ENCODE measurements at places on chromosomes 6 and 20.

DNA sequence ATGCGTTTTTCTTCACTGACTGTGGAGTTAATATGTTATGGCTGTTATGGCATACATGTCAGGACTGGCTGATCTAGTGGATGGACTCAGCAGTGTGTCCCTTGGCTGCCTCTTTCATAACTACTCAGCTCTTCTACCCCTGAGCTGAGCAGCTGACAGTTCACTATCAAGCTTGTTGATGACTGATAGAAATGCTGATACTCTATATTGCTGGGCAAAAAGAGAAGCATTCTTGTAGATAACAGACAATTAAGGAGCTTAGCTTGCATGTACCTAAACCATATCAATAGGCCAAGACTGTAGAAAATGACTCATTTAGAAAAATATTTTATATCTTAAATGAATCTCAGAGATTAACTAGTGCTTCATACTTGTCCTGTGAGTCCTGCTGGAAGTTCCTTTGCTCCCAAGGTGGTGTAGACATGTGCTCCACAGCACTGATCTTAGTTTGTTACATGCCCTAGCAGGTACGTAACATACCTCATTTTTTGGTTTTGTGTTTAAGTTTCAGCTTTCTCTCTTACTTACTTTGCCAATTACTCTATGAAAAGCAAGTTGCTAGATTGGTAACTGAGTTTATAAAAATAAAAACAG is 236.9 kb downstream of the GMDS start:
- no peak for DNase-seq

GRCh38 chr20:20248620-20249200 is 119.2 kb upstream of the INSM1 start:
- no peak for DNase-seq

DNA sequence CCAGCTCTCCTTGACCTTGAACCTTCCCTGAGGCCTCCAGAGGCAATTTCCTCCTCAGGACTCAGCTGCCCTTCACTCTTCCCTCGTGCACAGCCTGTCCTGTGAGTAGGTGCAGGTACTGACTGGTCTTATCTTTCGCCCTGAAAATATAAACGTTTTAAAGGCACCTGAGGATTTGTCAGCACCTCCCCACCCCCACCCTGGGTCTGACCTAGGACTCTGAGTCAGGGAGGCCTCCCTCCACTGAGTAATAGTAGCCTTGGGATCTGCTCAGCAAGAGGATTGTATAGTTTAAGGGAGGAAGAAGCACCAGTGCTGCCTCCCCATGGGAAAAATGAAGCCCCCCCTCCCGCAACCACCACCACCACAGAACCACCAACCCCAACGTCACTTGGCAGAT is 54.6 kb downstream of the PPARD start:
- no peak for DNase-seq

DNA sequence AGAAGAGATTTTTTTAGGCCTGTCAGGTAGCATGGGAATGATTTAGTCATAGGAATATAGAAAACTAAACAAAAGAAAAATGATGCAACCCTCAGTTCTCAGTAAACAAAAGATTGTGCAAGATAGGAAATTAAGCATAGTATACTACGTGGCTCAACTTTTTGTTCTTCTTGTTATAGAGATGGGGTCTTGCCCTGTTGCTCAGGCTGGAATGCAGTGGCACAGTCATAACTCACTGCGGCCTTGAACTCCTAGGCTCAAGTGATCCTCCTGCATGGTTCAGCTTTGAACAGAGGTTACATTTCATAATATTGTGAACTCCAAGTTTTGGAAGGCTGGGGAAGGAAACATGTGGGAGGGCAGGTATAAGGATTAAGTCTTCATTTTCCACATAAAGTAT is 28.5 kb downstream of the SLX4IP start:
- no peak for DNase-seq

- no peak for DNase-seq
These were observed 488.3 kb downstream of the CDKAL1 start for GRCh38 chr6:21022343-21023107.

GRCh38 chr6:12572896-12573827 is 143.4 kb upstream of the PHACTR1 start:
- no peak for DNase-seq

GRCh38 chr6:3355011-3355357 is 96.2 kb downstream of the PSMG4 start:
- peak; percentile 44 for DNase-seq

DNA sequence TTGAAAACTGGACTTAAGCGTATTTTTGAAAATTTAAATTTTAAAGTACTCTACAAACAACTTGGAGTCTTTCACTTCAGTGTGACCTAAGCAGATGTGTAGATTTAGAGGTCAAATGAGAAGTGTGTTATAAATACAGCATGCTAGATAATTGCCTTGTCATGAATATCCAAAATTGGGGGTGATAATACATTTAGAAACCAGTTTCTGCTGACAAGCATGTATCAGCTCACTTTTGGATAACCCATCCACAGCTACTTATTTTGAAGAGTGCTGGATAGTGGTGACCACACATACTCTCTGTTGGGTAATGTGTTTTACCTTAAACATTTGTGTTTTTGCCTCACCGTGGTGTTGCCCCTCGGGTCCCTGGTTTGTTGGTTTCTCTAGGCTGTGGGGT is 14.9 kb downstream of the RREB1 start:
- DNase-seq: no peak

All from NCI-H526 treated with DMSO at 0.1 percent for 48 hours (cell line).